ENCODE measurements at places on chromosomes 4 and X.
A peak's percentile ranks its signal among the peaks of the same experiment; 100 is the strongest.

DNA sequence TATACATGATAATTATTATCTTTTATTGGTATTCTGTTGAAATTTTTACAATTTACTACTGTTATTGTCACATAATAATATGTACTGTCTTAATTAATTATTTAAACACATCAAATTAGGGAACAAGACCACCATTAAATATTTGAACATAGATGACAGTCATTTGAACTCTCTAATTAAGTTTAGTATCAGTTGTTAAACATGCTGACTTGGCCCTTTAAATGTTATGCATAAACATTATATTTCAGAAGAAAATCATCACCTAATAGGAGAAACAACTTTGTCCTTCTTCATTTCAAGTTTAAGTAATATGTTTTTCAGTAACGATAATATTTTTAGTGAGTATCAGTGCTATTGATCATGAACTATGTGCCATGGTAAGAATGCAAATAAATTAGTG is 623.5 kb upstream of the GNPDA2 start:
- no peak for DNase-seq

GRCh38 chr4:76155979-76156378 is 7.8 kb upstream of the NUP54 start:
- DNase-seq, result no peak

DNA sequence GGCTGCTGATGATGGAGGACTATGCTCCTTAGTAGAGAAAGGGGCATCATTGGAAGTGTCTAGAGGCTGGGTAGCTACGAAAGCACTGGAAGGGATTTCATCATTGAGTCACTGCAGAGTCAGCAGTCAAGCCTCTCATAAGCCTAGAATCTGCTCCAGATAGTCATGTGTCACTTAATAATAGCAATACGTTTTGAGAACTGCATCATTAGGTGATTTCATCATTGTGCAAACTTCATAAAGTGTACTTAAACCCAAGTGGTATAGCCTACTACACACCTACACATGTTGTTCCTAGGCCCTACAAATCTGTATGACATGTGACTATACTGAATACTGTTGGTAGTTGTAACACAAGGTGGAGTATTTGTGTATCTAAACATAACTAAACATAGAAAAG is 165.6 kb downstream of the PTTG2 start:
- no peak for DNase-seq

GRCh38 chr4:51995647-51996220 is 24.4 kb downstream of the LRRC66 start:
- DNase-seq, result no peak

GRCh38 chrX:12874581-12874980 is 7.7 kb downstream of the TLR7 start:
- no peak for DNase-seq

DNA sequence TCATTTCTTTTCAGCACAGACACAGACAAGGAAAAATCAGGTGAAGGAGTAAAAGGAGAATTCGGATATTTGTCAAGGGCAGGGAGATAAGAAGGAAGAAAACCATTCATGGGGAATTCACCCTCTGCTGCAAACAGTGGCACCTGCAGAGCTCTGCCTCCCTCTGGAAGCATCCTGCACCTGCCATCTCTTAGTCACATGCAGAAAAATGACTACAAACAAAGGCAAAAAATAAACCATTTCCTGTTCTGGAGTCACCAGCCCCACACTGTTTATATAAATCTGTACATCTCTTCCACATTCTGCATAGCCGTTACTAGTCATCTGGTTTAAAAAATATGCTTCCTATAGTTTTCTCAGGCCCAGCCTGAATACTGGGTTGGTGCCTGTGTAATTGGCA is 205.3 kb downstream of the ARAP2 start:
- peak; percentile 7 for DNase-seq

GRCh38 chr4:75654905-75655304 is 18.3 kb downstream of the G3BP2 start:
- DNase-seq, result no peak

All from SHP77 (cell line).